DND-41 (cell line): ENCODE measurements at places on chromosomes 1 and 21.

- DNase-seq = no peak
These were observed 239.6 kb upstream of the ADAMTS5 start for GRCh38 chr21:27206368-27206982.

GRCh38 chr1:216851073-216851472 lies 127.8 kb upstream of the ESRRG start:
- no peak for DNase-seq

DNA sequence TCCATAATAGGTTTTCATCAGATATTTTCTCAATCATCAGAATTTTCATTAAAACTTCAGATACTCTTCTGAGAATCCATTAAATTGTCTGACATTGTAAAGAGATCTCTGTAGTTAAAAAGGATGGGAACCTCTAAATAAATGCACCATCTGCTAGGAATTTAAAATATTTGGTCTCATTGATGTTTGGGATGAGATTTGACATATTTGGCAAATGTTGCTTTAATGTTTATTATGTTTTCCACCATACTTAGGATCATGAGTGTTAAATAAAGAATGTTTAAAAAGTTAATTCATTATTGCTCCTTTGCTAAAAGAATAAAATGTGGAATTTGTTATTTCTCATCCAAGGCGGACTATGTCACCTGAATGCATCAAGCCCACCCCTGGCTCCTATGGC lies 85.5 kb upstream of the VANGL1 start:
- DNase-seq = no peak

- no peak for DNase-seq
These were observed 21.5 kb upstream of the DARS2 start for GRCh38 chr1:173802961-173803360.

- DNase-seq = no peak
These were observed 29.2 kb downstream of the B3GALT5 start for GRCh38 chr21:39641827-39642450.

DNA sequence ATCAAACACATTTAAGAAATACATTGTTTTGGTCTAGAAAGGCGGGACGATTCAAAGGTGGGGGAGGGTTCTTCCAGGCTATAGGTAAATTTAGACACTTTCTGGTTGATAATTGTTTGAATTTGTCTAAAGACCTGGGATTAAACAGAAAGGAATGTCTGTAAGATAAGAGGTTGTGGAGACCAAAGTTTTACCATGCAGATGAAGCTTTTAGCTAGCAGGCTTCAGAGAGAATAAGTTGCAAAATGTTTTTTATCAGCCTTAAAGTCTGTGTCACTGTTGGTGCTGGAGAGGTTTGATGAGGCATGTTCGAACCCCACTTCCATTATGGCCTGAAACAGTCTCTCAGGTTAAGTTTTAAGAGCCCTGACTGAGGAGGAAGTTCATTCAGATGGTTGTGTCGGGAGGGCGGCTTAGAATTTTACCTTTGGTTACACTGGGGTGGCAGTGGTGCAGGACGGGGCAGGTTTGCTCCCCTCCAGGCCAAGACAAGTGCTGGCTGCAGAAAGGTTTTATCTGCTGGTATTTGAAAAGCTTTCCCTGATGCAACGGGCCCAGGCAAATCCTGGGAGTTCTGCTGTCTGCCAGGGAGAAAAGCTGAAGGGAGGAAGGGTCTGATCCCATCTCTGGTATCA lies 16.0 kb upstream of the SLC2A5 start:
- no peak for DNase-seq

DNA sequence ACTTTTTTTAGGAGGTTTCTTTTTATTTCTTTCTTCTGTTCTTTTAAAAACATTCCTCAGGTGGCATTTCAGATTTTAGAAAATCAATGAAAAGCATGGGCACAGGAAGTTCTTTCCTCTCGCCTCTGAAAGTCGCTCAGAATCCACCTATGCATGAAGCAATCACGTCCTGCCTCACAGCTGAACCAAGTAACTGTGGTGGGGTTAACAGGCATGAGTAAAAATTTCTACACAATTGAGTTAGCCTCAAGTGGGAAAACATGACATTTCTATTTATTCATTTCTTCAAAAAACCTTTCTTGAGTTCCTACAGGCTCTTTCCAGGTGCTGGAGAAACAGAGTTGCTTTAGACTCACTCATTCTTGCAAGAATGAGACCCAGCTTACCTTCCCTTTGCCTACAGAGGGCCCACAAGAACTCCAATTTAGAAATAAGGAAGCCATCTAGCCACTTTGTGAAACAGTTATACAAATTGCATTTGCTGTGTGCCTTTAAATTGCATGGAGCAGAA lies 508.9 kb upstream of the PKN2 start:
- DNase-seq = no peak

- DNase-seq = no peak
These were observed 465.6 kb upstream of the ADGRL4 start for GRCh38 chr1:79472067-79472656.

GRCh38 chr1:228091084-228091483 lies 8.6 kb downstream of the ARF1 start:
- no peak for DNase-seq

GRCh38 chr1:244311784-244312532 lies 139.8 kb downstream of the ADSS2 start:
- no peak for DNase-seq

GRCh38 chr1:91569411-91570119 lies 68.9 kb downstream of the CDC7 start:
- DNase-seq = no peak

DNA sequence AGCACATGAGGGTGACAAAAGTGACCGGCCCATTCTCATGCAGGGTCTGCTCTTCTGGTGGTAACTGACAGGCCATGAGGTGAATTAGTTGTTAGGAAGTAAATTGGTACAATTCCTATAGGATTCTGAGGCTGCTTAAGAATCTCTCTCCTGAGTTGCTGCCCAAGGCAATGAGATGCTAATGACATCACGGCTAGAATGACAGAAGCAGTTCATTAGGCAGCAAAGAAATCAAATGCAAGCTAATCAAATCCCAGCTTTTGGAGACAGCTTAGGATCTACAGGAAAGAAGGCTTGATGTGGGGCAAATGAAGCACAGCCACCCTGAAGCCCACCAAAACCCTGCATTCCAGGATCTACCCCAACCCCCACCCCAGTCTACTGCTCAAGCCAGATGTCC lies 265.2 kb downstream of the ASTN1 start:
- DNase-seq = no peak

GRCh38 chr1:86706018-86706635 lies 1.8 kb downstream of the SH3GLB1 start:
- DNase-seq = no peak
